ENCODE measurements at places on chromosomes 2 and 18.

DNA sequence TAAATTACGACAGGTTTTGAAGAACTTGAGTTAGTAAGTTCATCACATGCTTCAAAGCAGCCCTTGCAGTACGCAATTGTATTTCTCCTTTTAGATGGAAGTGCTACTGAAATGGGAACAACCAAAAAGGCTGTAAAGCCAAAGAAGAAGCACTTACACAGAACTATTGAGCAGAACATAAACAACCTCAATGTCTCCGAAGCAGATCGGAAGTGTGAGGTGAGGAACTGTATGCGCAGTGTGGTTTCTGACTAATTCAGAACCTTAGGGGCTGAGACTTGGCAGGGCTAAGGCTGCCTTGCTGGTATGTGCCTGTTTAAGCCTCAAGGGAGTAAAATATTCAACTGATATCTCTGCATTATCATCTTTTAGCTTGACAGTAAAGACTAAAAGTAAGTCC, 8.4 kb downstream of the NCAPH start:
- DNase-seq, result no peak

- DNase-seq, result no peak
Measured at GRCh38 chr2:109699646-109700045, 85.5 kb downstream of the SOWAHC start.

- no peak for DNase-seq
Measured at GRCh38 chr2:29336341-29337241, 221.4 kb downstream of the CLIP4 start.

DNA sequence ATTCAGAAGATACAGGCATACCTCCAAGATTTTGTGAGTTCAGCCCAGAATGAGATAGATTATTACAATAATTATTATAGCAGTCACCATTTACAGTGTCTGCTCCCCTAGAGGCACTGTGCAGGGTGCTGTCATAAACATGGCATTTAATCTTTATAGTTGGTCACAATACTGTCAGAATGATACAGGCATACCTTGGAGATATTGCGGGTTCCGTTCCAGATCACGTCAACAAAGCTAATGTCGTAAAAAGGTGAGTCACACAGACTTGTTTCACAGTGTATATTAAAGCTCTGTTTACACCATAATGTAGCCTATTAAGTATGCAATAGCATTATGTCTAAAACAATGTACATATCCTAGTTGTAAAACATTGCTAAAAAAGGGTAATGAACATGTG, 45.6 kb downstream of the ZRANB3 start:
- no peak for DNase-seq

- no peak for DNase-seq
Measured at GRCh38 chr2:86002375-86002774, 103.3 kb downstream of the POLR1A start.

All from NCI-H526 (cell line).